NCI-H2227 treated with DMSO at 0.1 percent for 48 hours (cell line): ENCODE measurements at places on chromosomes 13 and 19.

DNA sequence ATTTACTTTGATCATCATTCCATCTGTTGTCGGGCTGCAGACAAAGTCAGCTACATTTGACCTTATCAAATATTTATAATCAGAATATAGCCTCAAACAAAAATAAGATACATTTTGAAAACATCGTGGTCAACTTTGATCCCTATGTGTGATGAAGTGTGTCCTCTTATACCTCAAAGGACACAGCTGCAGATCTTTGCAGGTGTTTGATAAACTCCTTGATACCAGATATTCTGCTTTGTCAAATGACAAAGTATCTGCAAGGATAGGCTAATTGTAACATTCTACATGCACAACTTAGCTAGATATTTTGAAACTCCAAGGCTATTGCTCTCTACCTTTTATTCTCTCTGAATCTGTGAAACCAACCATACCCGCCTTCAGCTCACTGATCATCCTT, 44.0 kb downstream of the PHF11 start:
- DNase-seq, result no peak

- no peak for DNase-seq
Measured at GRCh38 chr13:112641456-112642089, 48.3 kb upstream of the ATP11A start.

DNA sequence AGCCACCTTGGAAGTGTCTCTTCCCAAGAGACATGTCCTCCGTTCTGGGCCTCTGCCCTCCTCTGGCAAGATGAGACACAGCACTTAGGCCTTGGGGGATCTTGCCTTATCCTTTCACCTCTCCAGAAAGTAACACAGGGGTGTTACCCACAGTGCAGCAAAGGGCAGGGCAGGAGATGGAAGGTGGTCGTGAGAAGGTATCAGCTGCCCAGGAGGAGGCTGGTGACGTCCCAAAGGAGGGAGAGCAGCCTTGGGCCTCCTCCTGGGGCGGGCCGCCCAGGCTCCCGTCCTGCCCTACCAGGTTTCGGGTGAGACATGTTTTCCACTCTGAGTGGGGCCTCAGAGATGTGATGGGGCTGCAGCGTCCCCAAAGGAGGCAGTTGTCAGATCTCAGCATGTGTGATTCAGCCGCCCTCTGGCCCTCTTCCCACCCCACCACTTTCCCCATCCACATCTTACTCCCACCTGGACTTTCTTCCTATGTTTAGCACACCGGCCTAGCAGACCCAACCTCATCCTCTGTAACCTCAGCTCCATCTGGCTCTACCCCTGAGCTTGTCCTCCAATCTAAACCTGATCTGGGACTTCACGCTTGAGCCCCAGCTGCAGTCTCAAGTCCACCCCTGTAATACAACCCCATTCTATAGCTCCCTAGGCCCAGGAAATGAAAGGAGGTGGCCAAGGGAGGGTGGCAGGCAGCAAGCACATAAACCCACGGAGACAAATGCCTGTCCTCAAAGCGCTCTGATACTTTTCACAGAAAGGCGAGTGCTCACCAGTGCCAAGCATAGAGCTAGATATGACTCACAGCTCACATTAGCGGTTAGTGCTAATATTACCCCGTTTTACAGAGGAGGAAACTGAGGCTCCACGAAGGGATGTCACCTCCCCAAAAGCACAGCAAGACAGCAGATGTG, 9.3 kb downstream of the POU2F2 start:
- DNase-seq, result no peak

DNA sequence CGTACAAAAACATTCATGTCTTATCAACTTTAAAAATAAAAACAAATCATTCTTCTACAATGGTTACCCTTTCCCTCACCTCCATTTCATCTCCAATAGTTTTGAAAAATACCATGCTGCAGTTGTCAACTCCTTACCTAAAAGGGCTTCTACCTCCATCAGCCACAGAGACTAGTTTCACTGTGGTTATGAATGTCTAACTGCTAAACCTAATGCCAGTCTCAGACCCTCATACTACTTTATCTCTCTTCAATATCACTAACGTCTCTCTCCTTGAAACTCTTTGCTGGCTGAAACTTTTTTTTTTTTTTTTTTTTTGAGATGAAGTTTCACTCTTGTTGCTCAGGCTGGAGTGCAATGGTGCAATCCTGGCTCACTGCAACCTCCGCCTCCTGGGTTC, 27.1 kb downstream of the LNX2 start:
- DNase-seq, result no peak

- DNase-seq, result peak; percentile 24
Measured at GRCh38 chr13:25136880-25137787, 35.0 kb downstream of the AMER2 start.

GRCh38 chr13:114078461-114079451, 53.7 kb downstream of the RASA3 start:
- DNase-seq, result no peak

GRCh38 chr19:55269299-55269698, 10.5 kb upstream of the PPP6R1 start:
- no peak for DNase-seq

DNA sequence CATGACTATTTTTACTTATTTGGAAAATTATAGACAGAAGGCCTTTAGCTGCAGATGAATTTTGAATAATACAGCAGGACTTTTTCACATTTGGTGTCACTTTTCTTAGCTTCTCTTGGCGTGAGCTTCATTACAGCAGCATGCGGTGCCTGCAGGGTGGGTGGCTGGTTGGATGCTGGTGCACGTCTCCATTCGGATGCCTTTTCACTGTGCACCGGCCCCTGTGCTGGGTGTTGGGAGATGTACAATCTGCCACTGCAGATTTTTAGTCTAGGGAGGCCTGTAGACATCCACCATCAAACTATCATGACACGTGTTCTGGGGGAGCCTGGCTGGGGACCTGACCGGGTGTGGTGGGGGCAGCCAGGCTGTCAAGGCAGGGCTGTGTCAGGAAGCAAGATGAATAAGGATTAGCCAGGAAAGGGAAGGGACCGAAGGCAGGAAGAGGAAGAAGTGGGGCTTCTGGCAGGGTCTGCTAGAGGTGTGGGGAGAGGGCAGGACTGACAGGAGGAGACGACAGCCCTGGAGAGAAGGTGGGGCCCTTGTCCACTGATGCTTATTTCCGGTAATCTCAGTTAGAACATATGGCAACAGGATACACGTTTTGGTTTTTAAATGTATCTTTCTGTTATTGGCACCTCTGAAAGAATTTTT, 88.8 kb downstream of the ARHGEF7 start:
- no peak for DNase-seq

DNA sequence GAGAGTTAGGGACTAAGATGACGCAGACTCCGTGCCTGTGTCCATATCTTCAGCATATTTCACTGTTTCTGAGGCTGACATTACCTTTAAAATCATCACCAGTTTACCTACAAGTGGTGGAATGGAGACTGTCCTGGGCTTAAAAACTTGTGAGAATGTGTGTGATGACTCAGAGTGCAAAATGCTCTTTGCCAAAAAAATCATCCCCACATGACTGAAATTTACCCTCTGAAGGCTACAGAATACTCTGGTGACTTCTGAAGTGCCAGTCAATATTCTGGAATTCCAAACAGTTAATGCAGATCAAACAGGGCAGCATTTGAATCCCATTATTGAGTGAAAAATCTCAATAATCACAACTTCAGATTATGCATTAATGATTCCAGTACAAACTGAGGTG, 901.4 kb downstream of the EFNB2 start:
- DNase-seq, result no peak

GRCh38 chr19:14310055-14310454, 71.2 kb upstream of the ADGRE5 start:
- no peak for DNase-seq

DNA sequence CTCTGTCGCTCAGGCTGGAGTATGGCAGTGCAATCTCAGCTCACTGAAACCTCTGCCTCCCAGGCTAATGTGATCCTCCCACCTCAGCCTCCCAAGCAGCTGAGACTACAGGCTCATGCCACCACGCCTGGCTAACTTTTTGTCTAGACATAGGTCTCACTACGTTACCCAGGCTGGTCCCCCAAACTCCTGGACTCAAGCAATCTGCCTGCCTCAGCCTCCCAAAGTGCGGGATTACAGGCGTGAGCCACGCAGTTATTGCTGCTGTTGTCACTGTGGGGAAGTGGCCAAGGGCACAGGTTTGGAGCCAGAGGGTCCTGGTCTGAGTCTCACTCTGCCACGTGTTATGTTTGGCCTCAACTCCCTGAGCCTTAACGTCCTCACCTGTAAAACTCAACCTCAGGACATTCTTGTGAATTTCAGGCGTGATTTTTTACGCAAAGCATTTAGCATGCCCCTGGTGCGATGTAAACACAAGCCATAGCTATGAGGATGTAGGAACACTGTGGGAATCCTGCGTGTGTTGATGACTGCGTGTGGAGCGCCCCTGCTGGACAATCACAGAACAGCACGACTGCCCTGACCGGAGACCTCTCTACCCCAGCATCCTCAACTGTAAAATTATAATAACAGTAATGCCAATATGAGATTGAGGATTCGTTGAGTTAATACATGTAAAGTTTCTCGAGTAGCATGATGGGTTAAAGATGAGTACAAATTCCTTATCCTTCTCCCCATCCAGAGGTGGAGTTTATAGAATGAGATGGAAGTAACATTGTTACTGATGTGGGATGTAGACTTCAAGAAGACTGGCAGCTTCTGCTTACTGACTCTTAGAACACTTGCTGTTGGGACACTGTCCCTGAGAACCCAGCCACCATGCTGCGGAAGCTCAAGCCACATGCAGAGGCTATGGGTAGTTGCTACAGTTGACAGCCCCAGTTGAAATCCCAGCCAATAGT, 41.8 kb upstream of the PNMA8B start:
- no peak for DNase-seq
